Prostate gland (tissue), 2 donors: ENCODE measurements at places on chromosomes 2 and 18. TPM values are rescaled to one million over a fixed set of nuclear protein-coding genes. Genes with fewer than 3 reads are reported as not detected.

- no peak for DNase-seq
These were observed 81.1 kb downstream of the SLC66A3 start for GRCh38 chr2:11236335-11236734.

- no peak for DNase-seq
These were observed 43.1 kb downstream of the KCTD18 start for GRCh38 chr2:200466425-200467418.

GRCh38 chr18:62784966-62785413, 69.6 kb downstream of the PHLPP1 start:
- no peak for DNase-seq

- no peak for DNase-seq
These were observed 18.9 kb upstream of the FZD7 start for GRCh38 chr2:202014759-202015211.

DNA sequence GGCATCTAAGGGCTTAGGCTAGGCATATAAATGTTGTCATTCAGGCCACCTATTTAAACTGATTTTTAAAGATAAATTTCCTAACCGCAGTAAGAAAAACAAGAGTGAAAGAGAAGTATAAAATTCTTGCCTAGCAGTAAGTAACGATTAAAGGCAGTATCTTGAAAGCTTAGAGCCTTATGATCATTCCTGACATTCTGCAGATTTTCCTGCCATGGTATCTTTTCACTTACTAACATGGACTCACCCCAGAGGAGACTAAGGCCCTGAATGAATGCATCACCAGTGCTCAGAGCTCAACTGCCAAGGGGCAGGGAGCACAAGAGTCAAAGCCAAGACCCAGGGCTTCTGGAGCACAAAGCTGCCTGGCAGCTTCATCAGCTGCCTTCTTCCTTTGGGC, 133.1 kb downstream of the GCA start:
- DNase-seq = no peak

- no peak for DNase-seq
These were observed 12.8 kb downstream of the PXDN start for GRCh38 chr2:1731447-1731962.

DNA sequence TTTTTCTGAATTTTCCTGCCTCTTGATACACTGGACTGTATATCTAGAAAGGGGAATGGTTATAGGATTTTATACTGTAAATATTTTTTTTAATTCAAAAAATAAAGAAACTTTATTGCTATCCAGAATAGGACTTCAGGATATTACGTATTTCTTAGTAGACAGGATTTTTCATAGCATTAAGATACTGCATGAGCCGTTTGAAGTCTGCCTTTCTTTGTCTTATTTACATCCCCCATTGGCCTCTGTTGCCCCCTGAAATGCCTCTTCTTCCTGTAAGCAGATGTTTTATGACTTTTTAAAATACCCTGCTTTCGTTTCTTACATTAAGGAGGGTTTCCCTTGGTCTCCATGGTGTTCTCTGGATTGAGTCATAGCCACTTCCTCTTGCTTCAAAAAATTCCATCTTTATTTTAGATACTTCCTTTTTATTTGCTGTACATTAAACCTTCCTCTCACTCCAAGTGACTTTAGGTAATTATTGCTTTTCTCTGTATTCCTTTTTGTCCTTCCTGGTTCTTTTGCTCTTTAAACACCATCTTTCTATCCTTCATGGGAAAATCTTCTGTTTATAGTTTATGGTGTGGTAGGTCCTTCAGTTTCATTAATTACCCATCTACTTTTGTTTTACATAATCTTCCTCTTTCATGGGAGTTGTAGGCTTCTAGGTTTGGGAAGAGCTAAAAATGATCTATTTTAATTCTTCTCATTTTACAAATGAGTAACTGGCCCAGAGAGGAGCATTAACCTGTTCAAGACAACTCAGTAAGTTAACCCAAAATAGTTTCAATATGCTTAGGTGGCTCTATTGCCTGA, 72.6 kb downstream of the ZNF532 start:
- DNase-seq = no peak

DNA sequence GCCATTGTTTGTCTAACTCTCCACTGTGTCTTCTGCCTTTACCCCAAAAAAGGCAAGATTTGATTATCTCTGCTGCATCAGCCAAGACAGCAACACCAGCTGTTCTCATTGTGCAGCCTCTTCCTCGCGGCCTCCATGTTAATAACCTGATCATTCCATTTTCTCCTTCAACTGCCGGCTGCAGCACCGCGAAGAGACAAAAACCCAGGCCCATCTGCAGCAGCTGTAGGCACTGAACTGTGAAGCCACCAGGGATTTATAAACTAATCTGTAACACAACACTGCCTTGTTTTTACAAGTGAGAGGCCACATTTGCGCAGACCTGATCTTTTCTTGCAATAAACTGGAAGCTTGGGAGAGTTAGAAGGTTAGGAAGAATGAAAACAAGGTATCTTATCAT, 147.8 kb downstream of the SATB2 start:
- DNase-seq = no peak

- no peak for DNase-seq
These were observed 93.9 kb downstream of the SCN3A start for GRCh38 chr2:165109915-165110314.

GRCh38 chr18:54973046-54973445, 13.8 kb upstream of the CCDC68 start:
- DNase-seq = no peak

Gene PDIA6
- total RNA-seq = 109 TPM

Gene PTPRM
- 92.6 TPM for total RNA-seq

Gene SLC19A3
- 0.41 TPM for total RNA-seq

Gene MYOM1
- total RNA-seq = 6.1 TPM

Gene LNPK
- total RNA-seq = 19.7 TPM

Gene HSPD1
- 110 TPM for total RNA-seq

Gene CYTIP
- total RNA-seq = 3.3 TPM
